ENCODE measurements at places on chromosomes 12 and 14.

GRCh38 chr12:117202556-117202955 lies 12.3 kb upstream of the FBXO21 start:
- no peak for DNase-seq

DNA sequence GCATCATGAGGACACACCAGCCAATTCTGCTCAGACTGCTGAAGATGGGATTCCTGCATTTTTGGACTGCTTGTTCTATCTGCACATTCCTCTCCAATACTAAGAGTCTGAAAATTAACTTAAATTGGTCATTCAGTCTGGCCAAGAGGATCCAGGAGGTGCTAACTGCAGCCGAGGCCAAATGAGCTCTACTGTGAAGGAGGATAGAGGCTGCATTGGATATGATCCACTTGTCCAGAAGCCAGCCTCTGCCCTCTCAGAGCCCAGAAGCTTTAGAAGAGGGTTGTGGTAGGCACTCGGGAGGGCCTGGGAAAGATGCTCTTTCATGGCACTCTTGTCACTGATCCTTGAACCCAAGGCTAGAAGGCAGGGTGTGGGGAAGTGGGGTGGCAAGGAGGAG lies 37.1 kb upstream of the PLEK2 start:
- DNase-seq = no peak

DNA sequence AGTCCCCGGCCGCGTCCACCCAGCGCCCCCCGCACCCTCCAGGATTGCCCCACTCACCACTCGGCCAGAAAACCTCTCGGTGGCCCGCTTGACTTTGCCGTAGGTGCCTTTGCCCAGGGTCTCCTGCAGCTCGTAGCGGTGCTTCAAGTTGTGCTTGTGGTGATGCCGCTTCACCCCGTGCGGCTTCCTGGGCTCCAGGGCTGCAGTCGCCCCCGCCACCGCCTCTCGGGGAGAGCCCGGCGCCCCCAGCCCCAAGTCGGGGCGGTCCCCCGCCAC lies 459 bp downstream of the NUAK1 start:
- DNase-seq = peak; percentile 25

GRCh38 chr12:49874142-49874897 lies 29.4 kb downstream of the FAIM2 start:
- no peak for DNase-seq

DNA sequence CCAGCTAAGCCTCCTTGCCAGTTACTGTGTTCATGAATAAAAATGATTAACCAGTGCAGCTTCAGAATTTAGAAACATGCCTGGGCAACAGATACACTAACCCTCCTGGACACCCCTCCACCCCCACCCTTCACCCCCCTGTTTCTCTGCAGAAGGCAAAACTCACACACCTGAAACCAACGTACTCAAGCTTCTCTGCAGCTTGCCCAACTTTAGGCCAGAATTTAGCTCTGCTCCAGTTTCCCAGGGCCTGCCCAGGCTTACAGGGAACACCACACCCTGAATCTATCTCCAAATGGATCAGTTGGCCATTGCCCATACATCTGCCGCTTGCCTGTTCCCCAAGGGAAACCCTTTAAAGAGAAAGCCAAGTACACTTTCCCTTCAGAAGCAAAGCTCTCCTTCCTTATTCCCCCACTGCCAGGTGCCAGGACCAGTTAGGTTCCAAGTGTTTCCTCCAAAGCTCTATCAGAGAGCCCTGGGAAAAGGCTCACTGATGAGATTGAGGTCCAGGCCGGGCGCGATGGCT lies 1.8 kb upstream of the SPPL3 start:
- DNase-seq = no peak

- no peak for DNase-seq
Measured at GRCh38 chr12:126201981-126202537, 1136.8 kb downstream of the AACS start.

DNA sequence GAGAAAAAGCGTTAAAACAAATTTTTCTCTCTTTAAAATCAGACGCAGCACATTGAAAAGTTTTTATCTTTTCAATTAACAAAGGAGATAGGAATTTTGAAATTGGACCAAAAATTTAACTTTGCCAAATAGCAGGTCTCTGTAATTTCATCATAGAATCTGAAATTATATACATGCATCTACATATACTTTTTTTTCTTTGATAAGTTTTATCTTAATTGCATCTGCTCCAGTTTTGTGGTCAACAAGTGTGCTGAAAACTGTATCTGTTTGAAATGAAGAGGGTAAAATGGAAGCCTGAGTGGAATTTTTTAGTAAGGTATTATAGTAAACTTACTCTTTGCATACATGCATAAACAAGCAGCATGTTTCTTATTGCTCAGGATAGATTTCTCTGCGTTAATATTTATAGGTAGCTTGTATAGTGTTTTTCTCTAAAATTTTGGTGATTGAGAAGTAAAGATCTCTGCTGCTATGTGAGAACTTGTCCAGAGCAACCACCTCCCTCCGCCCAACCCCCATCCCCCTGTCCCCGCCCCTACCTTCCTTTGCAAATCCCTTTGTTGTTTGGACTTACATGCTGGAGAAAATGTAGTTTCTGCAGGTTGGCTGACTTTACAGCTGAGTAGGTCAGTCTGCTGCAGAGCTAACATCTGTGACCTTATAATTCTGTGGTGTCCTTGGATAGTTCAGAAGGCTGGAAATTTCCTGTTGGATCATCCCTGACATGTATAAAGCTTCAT lies 64.6 kb downstream of the VRK1 start:
- DNase-seq = no peak

DNA sequence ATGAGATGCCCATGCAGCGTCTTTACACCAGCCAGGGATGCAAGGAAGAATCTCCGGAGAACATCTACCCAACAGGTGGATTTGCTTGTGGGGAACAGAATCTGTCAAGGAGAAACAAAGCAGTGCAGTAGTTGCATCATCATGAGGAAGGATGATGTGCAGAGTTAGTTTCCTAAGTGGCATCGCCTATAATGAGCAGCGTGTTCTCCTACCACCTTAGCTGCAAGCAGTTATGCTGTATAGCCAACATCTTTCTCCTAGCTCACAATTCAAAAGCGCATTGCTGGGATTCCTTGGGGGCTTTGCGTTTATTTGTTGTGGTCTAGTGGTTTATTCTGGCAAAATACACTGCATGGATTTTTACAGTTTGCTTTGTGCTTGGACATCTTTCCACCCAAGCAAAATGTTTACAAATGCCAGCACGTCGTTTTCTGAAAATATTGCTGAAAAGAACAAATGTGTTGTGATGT lies 233.0 kb downstream of the RGS6 start:
- DNase-seq = no peak

- peak; percentile 68 for DNase-seq
Measured at GRCh38 chr12:117367006-117367638, 5.7 kb upstream of the NOS1 start.

DNA sequence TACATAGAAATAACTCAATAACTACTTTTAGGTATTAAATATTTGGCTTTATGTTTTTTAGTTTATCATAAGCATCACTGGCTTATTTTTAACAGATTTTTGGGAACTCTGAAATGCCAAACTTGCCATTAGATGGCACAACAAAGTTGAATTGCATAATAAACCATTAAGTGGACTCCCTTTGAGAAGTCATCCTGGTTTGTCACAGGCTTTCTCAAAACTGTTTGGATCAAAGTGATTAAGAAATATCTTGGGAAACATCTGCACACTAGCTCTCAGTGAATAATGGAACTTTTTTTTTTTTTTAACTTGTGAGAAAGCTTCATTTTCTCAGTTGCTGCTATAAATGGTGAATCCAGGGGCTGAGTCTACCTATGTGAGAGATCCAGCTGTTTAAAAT lies 4.3 kb downstream of the SLC16A7 start:
- DNase-seq = no peak
